Smooth muscle cell of bladder (primary cell): ENCODE measurements at places on chromosomes 3 and 15. TPM values are rescaled to one million over a fixed set of nuclear protein-coding genes. Genes with fewer than 3 reads are reported as not detected.

The NLGN1 gene
- total RNA-seq = 4.0 and 8.7 TPM in 2 replicates

The MYEF2 gene
- 0.71 and 2.0 TPM in 2 replicates for total RNA-seq

The SEMA3F gene
- 0.14 and 0.92 TPM in 2 replicates for total RNA-seq

The ACAD9 gene
- 29.9 and 34.0 TPM in 2 replicates for total RNA-seq

The CIB2 gene
- 2.0 and 2.4 TPM in 2 replicates for total RNA-seq

The LEKR1 gene
- total RNA-seq = 0.37 and 0.43 TPM in 2 replicates

The MAP6D1 gene
- total RNA-seq = 0.57 and 1.6 TPM in 2 replicates

The GPR160 gene
- 0.14 and 0.28 TPM in 2 replicates for total RNA-seq

The UBE3A gene
- 49.2 and 57.3 TPM in 2 replicates for total RNA-seq

The CACNA2D2 gene
- 0.09 TPM in 1 of 2 replicates, not detected in the other for total RNA-seq

The FLNB gene
- 188 and 189 TPM in 2 replicates for total RNA-seq

The PTH1R gene
- under 0.01 and 0.28 TPM in 2 replicates for total RNA-seq

The MESP2 gene
- total RNA-seq = 0.37 and 0.57 TPM in 2 replicates

The CSPG4 gene
- 11.0 and 15.3 TPM in 2 replicates for total RNA-seq

The RPL29 gene
- 1,499 and 1,836 TPM in 2 replicates for total RNA-seq

The IMPG2 gene
- total RNA-seq = 0.14 and 0.18 TPM in 2 replicates

The P2RY1 gene
- 1.1 and 4.4 TPM in 2 replicates for total RNA-seq
